ENCODE measurements at places on chromosomes 3 and 15. TPM values are rescaled to one million over a fixed set of nuclear protein-coding genes. Genes with fewer than 3 reads are reported as not detected.

DNA sequence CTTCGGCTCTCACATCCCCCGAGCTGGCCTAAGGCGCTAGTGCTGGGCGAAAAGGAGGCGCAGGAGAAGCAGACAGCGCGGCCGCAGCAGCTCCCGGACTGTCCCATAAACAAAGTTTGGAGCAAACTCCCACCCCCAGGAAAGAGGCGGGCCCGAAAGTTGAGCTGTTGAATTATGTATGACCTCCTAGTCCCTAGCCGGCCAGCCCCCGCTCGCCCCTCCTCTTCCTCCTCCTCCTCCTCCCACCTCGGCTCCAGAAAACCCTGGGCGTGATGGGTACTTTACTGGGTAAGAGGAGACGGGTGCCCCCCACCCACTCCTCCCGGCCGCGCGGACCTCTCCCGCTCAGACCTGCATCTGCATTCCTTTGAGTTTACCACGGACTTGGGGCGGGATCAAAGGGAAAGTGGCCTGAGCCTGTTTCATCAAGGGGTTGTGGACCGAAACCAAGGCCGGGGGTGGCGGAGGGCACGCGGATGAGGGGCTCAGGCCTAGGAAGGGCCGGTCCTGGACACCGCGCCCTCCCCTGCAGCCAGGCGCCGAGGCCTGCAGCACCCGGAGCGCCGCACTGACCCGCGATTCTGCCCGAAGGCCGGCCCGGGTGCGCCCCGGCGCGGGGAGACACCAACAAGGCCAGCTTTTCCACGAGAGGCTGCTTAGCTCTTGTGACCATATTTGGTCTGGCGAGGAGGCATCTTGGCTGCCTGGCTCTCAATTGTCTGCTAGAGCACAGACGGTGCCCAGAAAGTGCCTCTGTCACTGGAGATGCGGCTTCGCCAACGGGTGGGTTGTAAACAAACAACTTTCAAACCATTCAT is at the start of gene WWTR1:
Gene WWTR1 (minus strand): TSS at position 100 of the 818 bp plus-strand sequence. CDS start 719 bp downstream, outside the sequence.
- peak; percentile 93 for DNase-seq

DNA sequence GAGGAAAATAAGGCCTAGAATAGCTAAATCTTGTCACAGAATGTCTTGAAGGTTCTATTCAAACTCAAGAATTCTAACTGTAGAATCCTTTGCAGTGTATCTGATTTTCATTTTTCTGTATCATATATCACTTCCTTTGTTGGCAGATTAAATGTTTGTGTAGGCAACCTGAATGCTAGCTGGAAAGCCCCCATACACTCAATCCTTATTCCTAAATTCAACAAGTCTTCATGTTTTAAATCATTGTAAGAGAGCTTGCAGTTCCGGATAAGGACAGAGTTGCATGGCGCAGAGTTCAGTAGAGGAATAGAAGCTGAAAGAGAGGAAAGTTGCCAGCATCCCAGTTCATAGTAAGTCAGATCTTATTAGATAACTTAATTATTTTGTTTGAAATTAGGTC is 242.0 kb upstream of the SEMA6D start:
- no peak for DNase-seq

DNA sequence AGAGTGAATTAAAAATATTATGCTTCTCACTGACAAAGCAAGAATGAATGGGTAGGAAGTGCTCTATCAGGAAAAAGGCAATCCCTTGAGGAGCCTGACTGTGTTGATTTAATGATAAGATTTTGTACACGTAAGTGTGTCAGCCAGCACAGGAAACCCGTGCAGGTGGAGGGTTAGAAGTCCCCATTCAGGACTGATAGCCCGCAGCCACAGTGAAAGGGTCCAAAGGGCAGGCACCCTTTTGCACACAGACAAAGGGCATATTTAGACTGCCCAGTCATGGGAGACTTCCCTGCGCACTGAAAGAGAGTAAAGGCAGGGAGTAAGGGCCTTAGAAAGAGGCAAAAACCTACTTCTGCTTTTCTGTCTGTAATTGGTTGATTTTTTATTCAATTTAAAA is 26.4 kb upstream of the SKIL start:
- DNase-seq, result no peak

- DNase-seq, result no peak
These were observed 2.4 kb downstream of the PLCL2 start for GRCh38 chr3:16887130-16887529.

DNA sequence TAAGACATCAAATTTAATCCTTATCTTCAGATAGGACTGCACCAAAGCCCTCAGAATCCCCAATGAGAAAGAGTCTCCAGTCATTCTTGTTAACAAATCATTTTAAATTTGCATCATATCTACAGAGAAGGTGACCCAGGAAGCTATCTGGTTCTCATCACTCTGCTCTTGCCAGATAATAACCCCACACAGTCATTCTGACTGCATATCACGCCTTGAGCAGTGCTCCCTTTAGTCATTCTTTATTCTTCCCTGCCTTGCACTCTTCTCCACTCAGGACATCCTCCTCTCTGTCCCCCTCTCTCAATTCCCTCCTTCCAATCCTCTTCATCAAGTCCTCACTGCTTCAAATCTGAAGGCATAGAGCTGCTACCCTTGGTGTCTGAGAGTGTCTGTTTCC is 83.7 kb upstream of the COL6A6 start:
- no peak for DNase-seq

Gene ZCWPW2
- polyA plus RNA-seq, result 0.28 TPM

DNA sequence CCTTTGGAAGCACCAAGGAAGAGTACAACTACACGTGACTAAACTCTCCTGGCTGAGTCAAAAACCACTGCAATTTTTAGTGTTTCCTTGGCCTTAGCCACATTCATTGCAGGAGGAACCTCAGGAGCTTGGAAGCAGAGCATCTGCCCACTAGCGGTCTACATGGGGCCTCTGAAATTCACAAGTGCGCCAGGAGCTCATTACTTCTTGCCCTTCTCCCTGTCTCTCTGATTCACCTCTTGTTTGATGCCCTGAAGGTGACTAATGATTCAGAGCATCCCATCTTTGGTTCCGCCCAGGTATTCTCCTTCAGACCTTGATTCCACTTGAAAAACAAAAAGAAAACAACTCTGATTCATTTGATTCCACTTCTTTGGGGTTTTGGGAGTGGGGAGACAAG is 201.1 kb upstream of the LPP start:
- DNase-seq, result peak; percentile 63

Gene CATSPER2
- 2.9 TPM for polyA plus RNA-seq

Gene AHSG
- polyA plus RNA-seq, result 0.26 TPM

- DNase-seq, result no peak
These were observed 720.5 kb upstream of the ALCAM start for GRCh38 chr3:104646196-104646595.

DNA sequence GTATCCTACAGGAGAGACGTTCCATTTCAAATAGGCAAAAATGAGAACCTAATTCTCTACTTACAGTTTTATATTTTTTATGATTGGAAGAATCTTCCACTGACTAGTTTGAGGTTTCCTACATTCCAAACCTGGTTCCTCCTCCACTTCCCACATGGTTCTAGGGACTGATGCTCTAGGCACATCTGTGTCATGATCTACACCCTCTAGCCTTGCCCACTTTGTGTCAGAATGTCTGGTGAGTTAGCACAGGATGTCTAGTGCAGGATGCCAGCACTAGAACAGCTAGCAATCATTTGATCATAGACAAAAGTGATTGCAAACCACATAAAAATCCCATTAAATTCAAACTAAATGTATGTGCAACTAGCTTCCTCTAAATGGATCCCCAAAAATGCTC is 26.7 kb upstream of the FILIP1L start:
- no peak for DNase-seq

DNA sequence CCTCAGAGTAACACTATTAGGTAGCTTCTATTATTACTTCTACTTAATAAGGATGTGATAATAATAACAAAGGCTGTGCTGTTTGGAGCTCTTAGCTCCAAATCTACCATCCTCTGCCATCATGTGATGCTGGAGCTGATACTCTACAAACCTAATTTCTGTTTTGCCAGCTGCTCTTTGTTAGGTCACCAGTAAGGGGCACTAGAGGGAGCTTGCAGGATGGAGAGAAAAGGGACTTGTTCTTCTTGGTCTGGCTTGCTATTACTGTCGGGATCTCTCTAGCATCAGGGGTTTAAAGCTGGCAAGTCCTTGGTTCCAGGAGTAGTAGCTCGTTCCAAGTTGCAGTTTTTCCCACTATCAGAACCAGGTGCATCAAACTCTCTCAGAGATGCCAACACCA is 194.9 kb upstream of the KBTBD8 start:
- DNase-seq, result no peak

Gene DZIP3
- 0.96 TPM for polyA plus RNA-seq
